ENCODE measurements at places on chromosomes 1 and 21.

GRCh38 chr1:205533748-205534443 is 29.4 kb downstream of the CDK18 start:
- no peak for DNase-seq

DNA sequence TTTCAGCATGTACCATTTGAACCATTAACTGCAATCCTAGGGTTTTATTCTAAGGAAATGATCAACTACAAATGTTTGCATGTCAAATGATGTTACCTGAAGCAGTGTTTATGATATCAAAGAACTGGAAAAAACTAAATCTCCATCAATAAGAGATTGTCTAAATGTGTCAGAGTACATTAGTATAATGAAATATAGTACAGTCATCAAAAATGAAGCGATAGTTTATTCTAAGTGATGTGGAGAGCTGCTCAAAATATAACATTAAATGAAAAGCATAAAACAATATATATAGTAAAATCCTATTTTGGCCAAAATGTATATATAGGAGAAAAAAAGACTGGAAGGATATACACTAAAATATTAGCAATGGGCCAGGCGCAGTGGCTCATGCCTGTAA is 24.0 kb downstream of the AKNAD1 start:
- DNase-seq = no peak

- DNase-seq = no peak
Observed at GRCh38 chr1:160371346-160371631, 4.4 kb downstream of the NHLH1 start.

- DNase-seq = no peak
Observed at GRCh38 chr1:215458562-215458961, 108.5 kb upstream of the KCTD3 start.

- no peak for DNase-seq
Observed at GRCh38 chr1:87154384-87154783, 174.3 kb upstream of the LMO4 start.

DNA sequence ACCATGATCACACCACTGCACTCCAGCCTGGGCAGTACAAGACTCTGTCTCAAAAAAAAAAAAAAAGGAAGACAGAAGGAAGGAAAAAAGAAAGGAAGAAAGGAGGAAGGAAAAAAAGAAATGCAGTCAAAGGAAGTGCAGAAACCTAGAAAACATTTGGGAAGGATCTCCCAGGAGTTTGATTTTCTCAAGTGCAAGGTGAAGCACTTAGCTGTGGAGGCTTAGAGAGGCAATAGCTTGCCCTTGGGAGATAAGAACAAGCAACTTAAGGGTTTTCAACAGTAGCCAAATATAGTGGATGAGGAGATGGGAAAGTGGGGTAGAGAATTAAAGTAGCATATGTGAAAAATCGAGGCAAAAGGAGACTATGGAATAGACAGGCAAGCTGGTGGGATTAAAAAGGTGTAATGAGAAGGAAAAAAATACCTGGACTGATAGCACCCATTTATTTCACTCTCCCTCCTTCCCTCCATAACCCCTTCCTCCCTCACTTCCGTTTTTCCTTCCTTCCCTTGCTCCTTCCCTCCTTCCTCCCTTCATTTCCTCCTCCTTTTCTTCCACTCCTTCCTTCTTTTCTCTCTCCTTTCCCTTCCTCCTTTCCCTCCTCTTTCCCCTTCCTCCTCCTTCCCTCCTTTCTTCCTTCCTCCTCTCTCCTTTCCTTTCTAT is 6.8 kb upstream of the FAM89A start:
- peak; percentile 30 for DNase-seq

GRCh38 chr1:67564193-67564592 is 120.8 kb upstream of the GADD45A start:
- no peak for DNase-seq

DNA sequence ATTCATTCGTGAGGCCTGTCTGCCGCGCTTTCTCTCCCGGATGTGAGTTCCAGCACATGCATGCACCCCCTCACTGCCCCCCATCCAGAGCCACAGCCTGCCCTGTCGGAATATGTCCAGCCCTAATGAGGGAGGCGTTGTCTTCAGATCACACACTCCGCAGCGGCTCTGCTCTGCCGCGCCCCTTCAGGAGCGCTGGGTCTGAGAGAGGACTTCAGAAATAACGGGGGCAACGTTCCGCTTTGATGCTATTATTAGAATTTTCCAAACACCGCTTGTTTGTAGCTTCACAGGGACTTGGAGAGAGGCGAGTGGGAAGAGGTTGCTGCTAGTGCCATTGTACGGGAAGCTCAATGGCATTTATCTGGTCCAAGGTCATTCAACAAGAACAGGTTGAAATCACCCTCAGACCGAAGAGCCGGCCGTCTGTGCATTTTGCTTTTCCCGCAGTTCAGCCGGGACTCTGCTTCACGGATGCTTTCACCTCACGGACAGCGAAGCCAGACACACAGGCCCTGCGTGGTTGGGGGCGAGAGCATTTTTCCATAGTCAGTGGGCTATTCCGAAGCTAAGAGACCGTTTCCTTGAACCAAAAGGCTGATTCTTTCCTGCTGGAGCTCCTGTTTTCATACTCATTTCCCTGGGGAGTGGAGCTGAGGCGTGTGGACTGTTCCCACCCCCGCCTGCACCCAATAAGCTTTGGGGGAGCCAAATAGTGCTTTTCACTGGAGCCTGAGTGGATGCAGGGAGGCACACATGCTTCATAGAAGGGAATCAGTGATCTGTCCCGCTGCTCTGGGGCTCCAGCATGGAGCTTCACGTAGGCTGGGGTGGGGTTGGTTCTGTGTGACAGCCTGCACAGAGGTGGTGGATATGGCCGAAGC is 69.7 kb downstream of the GALNT2 start:
- no peak for DNase-seq

DNA sequence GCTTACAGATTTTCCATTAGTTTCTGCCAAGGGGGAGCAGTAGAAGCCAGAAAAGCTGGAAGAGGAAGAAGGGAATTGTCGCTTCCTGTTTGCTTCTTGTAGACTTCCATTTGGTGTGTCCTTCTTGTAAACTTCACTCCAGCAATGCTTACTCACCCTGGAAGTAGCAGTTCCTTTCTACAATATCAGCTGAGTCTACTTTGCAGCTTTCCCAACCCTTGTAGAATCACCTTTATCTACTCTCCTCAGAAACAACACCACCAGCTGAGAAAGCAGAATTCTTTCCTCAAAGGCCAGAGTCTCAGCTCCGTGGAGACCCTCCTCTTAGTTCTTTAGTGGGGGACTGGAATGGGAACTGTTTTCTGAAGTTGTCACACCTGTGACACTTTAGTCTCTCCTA is 1136.7 kb upstream of the TMPRSS15 start:
- no peak for DNase-seq

- no peak for DNase-seq
Observed at GRCh38 chr1:40243351-40243750, 4.4 kb upstream of the TMCO2 start.

- DNase-seq = no peak
Observed at GRCh38 chr1:205228093-205228521, 361 bp downstream of the TMCC2 start.

- DNase-seq = no peak
Observed at GRCh38 chr1:90206260-90206659, 211.3 kb downstream of the ZNF326 start.

GRCh38 chr1:184789884-184790283 is 35.2 kb upstream of the EDEM3 start:
- DNase-seq = no peak

GRCh38 chr21:42725416-42725930 is 72.1 kb downstream of the PDE9A start:
- no peak for DNase-seq

All from hematopoietic multipotent progenitor cell treated with erythropoietin and hydrocortisone succinate and interleukin-3 and kit ligand, for 15 days (in vitro differentiated cells).